ENCODE measurements at places on chromosomes 1 and 21. TPM values are rescaled to one million over a fixed set of nuclear protein-coding genes. Genes with fewer than 3 reads are reported as not detected.

The CD55 gene
- 179 TPM for total RNA-seq

The HLCS gene
- total RNA-seq = 15.3 TPM

The RAB3B gene
- 0.13 TPM for total RNA-seq

The SPRR5 gene
- not detected for total RNA-seq

The LRRC53 gene
- not detected for total RNA-seq

The NOS1AP gene
- total RNA-seq = 0.57 TPM

The LEFTY1 gene
- not detected for total RNA-seq

The PGBD5 gene
- 1.3 TPM for total RNA-seq

The AHDC1 gene
- total RNA-seq = 38.8 TPM

The TMEM125 gene
- not detected for total RNA-seq

The GUCA2B gene
- not detected for total RNA-seq

The KIF26B gene
- not detected for total RNA-seq

The OXCT2 gene
- total RNA-seq = 1.7 TPM

The MYCL gene
- 5.5 TPM for total RNA-seq

The KCNH1 gene
- total RNA-seq = not detected

The GABRD gene
- not detected for total RNA-seq

The TNFRSF4 gene
- total RNA-seq = 6.6 TPM

The URB1 gene
- 20.8 TPM for total RNA-seq

The CHAF1B gene
- 1.5 TPM for total RNA-seq

The ZNF670 gene
- total RNA-seq = 3.6 TPM

The TMEM269 gene
- 0.28 TPM for total RNA-seq

The IQGAP3 gene
- total RNA-seq = 0.86 TPM

The HSF2BP gene
- 1.9 TPM for total RNA-seq

The HTR6 gene
- not detected for total RNA-seq

The LAMTOR5 gene
- 64.0 TPM for total RNA-seq

All from spleen (tissue), 13 donors.